ENCODE measurements at places on chromosomes 5 and 9.

GRCh38 chr9:97651646-97652045 lies 18.0 kb downstream of the NCBP1 start:
- no peak for DNase-seq

DNA sequence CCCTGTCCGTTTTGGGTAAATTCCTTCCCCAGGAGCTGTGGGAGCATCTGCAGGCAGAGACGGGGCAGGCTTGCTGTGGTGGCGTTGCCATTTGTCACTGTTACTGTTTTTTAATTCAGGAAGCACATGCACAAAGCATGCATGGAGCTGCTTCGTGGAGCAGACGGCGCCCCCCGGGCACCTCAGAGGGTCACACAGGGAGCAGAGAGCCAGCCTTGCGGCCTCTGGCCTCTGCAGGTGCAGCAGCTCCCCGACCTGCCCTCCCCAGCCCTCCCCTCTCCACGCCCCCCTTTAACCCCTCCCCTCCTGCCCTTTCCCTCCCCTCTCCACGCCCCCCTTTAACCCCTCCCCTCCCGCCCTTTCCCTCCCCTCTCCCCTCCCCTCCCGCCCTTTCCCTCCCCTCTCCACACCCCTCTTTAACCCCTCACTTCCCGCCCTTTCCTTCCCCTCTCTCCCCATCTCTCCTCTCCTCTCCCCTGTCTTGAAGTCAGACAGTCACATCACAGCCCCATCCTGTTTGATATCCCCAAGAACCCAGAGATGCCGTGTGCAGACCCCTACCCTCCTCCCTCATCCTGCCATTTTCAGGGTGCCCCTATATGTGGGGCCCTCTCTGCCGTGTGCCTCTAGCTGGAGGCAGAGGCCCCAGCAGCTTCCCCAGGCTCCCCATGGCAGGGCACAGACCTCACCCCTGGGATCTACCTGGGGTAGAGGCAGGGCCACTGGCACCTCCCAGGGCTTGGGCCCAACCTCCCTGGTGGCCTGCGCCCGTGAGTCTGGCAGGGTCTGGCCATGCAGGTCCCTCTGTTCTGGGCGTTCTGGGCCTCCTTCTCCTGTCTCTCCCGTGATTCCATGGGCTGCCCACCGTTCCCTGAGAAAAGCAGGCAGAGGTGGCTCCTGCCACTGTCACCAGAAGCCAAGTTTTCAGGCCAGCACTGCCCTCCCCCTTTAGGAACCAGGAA lies 29.6 kb upstream of the UBAC1 start:
- DNase-seq = peak; percentile 26

DNA sequence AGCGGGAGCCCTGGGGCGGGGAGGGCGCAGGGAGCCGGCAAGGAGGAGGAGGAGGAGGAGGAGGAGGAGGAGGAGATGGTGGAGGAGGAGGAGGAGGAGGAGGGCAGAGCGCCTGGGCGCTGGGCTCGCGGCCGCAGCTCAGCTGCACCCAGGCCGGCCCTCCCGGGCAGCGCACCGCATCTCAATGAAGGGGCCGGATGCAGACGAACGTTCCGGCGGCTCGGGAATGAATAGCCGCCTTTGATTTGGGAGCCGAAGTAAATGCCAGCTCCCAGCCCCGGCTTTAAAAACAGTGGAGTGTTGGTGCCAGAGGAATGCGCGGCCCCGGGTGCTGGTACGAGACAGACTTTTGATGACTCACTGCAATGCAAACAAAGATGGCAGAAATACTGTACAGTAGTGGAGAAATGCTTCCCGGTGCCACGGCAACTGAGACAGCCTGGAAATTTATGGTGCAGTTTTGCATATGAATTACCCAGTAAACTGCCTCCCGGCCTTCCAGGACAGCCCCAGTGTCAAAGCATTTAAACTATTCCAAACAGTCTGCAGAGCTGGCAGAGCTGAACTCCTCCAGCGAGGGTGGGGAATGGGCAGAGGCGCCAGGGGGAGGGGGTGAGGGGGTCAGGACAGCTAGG lies 43.1 kb downstream of the NACC2 start:
- DNase-seq = no peak

DNA sequence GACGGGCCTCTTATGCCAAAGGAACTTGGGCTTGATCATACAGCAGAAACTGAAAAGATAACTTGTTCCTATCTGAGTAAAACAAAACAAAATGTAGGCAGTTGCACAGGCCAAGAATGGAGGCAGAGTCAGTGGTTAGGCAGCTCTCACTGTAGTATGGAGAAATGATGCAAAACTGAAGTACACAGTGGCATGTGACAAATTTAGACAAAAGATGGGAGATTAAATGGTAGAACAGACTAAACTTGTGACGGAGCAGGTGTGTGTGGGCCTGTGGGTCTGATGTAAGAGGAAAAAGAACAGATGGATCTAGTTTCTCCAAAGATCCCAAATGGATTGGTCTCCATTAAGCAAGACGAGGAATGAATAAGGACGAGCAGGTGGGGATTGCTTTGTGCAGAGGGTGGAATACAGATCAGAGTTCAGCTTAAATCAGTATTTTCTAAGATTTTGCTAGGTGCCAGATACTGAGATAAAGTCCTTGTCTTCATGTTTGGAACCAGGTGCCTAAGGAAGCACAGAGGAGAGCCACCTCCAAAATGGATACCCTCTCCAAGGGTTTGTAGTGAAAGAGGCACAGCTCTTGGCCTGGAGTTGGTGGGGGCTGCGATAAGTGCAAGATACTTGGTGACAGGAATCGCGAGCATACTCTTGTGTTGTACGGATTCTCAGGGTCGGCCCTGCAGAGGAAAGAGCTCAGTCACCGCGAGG lies 722 bp upstream of the DCP2 start:
- no peak for DNase-seq

DNA sequence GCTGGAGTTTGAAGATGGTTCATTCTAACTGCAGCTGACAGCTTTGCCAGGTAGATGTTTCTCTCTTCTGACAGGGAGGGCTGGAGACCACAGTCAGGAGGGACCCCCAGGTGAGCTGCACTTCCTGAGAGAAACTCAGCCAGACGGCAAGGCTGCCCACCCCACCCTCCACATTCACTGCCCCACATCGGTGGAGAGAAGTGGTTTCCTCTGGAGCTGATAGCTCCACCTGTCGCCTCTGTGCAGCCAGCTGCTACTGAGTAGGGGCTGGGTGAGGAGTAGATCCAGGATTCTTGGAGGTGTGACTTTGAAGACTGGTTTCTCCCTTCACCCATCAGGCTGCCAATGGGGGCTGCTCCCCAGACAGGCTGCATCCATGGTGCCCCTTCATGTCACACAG lies 175.0 kb downstream of the CARTPT start:
- no peak for DNase-seq

DNA sequence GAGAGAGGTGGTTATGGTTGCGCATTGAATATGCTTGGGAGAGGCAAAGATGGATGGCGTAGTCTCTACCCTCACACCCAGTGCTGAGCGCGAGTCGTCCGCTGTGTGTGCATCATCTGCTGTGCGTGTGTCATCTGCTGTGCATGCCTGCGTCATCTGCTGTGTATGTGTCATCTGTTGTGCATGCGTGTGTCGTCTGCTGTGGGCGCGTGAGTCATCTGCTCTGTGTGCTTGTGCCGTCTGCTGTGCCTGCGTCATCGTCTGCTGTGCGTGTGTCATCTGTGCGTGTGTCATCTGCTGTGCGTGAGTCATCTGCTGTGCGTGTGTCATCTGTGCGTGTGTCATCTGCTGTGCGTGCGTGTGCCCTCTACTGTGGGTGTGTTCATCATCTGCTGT lies 68.0 kb upstream of the IRX4 start:
- no peak for DNase-seq

- DNase-seq = no peak
Observed at GRCh38 chr5:173457482-173457881, 129.3 kb upstream of the STC2 start.

- DNase-seq = no peak
Observed at GRCh38 chr5:154288145-154288544, 97.6 kb downstream of the GALNT10 start.

- DNase-seq = no peak
Observed at GRCh38 chr5:142883025-142883424, 112.8 kb downstream of the ARHGAP26 start.

GRCh38 chr9:28064241-28064815 lies 491.0 kb upstream of the C9orf72 start:
- no peak for DNase-seq

DNA sequence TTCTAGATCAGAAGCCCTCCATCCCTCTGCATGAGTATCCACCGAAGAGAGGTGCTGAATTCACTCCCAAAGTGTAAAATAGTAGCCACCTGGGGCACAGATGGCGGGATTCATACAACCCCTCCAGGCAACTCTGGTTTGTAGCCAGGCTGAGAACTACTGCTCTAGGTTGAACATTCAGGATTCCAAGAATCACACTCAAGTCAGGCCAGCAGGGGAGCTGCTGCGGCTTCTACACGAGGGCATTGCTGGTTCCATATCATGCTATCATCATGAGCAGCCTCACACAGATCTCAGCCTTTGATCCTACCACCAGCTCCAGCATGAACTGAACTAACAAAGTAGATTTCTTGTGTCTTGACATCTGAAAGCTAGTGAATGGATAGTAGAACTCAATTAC lies 367.9 kb downstream of the DIRAS2 start:
- DNase-seq = no peak

DNA sequence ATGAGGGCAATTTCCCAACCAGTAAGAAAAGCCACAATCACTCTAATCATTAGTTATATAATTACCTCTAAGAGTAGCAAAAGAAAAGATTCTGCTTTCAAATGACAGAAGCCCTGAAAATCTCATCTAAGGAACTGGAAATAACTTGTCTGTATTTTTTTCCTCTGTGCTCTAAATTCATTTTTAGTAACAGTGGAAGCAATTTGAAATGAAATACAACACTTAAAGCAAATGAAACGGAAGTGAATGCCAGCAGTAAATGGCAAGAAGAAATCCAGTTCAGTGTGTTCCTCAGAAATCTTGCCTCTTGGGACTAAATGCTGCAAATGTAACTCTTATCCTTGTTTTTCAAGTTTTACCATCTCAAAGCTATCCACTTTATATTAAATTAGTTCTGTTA lies 294.9 kb downstream of the TAF11L14 start:
- DNase-seq = no peak

- DNase-seq = no peak
Observed at GRCh38 chr9:87505869-87506678, 8.4 kb downstream of the DAPK1 start.

GRCh38 chr5:154145268-154145667 lies 45.3 kb upstream of the GALNT10 start:
- DNase-seq = no peak

DNA sequence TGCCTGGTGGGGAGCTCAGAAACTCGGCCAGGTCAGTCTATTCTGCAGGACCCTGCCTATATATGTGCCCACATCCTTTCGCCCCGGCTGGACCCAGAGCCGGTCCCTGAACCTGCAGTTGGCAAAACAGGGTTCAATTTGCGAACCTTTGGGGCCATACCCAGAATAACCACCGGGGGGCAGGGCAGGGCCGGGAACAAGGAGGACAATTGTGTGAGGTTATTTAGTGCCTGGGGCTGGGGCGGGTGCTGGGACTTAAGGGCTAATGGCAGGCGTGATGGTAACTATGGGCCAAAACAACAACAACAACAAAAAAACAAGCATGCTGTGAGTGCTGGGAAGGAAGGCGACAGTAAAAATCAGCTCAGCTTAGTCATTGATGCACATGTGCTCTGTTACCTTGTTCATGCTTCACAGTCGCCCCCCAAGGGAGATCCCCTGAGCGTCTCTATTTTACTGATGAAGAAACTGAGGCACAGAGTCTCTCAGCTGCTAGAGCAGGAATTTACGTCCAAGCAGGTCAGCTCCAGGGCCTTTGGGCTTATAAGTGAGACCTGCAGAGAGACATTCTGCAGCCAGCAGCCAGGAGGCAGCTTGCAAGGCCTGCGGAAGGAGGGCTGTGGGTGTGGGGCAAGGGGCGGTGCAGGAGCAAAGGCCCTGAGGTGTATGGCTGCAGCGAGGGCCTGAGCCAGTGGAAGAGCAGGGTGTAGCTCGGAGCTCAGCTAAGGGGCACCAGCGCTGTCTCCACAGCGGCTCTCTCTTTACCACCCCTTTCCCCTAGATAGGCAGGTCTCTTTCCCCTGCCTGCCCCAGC lies 106.0 kb downstream of the PHF2 start:
- peak; percentile 15 for DNase-seq

DNA sequence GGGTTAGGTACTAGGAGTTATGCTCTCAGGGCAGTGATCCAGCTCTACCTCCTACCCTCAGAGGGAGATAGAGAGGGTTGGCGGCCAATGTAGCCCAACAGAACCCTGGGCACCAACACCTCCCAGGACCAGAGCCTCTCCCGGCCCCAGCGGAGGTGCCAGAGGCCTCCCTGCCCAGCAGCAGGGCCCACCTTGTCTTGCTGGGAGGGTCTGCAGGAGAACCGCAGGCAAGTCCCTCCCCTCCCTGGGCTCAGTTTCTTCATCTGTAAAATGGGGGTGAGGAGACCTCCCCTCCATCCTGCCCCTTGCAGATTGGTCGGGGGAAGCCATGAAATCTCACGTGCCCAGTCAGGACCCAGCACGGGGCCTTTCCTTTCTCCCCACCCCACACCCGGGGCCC lies 34.4 kb downstream of the HK3 start:
- no peak for DNase-seq

DNA sequence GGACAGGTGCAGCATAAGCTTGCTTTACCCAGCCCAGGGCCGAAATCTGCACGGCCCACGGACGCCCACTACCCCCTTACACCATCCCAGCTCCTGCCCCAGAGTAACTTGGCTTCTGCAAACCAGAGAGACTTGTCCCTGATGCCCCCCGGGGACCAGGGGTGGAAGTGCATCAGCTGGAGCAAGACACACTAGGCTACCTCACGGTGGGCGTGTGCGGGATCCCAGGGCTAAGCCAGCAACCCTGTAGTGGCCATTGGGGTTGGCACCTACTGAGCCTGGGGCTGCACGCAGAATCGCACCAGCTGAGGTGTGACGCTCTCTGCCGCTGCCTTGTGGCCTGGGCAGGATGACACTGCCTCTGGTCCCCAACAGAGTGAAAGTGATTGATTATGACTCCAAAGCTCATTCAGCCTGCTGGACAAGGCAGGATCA lies 6.1 kb upstream of the ZNF79 start:
- peak; percentile 24 for DNase-seq

GRCh38 chr9:21591221-21592062 lies 109.3 kb upstream of the IFNE start:
- peak; percentile 22 for DNase-seq

- no peak for DNase-seq
Observed at GRCh38 chr5:74616236-74617146, 24.0 kb downstream of the ENC1 start.

DNA sequence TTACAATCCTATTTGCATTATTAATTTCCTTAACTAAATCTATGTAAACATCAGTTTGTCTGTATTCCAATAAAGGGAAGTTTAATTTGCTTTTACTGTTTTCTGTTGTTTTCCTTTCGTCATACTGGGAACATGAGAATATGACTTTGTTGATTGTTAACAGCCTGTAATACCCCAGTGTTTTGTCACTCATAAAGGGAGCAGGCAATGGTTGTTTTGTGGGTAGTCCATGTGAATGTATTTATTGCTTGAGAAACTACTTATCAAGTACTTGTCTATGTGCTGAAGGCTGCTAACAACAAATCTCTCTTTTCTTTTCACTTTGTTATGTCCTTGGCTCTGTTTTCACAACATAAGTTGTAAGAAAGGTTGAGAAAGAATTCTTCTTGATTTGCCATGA lies 1070.2 kb upstream of the ACO1 start:
- DNase-seq = no peak

GRCh38 chr5:90437663-90438062 lies 28.1 kb upstream of the CETN3 start:
- no peak for DNase-seq

- no peak for DNase-seq
Observed at GRCh38 chr9:112892981-112893380, 2.3 kb upstream of the SLC46A2 start.

- no peak for DNase-seq
Observed at GRCh38 chr9:96493757-96494156, 43.8 kb downstream of the HABP4 start.

GRCh38 chr5:179435181-179435580 lies 89.9 kb upstream of the ADAMTS2 start:
- DNase-seq = no peak

All from activated T-helper 9 cell treated with anti-CD3 and anti-CD28 coated beads, Interleukin-2, amount 50 U/mL, for 16 hours (primary cell).